ENCODE measurements at places on chromosomes 2 and 18.
A peak's percentile ranks its signal among the peaks of the same experiment; 100 is the strongest.

DNA sequence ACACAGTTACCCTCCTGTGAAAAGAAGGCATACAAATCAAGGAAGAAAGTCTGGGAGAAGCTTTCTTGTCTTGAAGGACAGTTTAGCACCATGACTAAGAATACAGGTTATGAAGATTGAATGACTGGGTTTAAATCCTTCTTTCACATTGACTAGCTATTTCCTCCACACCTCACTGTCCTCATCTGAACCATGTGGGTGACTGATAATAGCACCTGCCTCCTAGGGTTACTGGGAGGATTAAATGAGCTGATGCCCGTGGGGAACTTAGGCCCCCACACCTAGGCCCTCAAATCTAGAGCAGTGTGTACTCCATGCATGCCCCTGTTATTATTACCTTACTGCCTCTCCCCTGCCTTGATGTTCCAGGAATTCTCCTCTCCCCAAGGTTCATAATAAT is 202.9 kb downstream of the FBXO15 start:
- no peak for DNase-seq

DNA sequence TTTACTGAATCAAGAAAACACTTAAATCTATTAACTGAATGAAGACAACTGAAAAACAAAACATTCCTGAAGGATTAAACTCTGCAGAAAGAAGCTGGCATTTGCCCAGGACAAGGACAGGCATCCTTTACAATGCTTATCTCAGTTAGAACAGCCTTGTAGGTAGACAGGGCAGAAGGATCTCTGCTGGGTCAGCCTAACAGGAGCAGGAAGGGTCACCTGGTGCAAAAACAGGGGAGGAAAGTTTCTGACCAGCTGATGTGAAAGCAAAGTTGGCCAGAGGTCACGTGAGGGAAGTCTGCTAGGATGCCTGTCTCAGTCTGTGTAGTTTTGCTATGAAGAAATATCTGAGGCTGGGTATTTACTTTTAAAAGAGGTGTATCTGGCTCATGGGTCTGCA is 348.6 kb downstream of the ANAPC1 start:
- no peak for DNase-seq

DNA sequence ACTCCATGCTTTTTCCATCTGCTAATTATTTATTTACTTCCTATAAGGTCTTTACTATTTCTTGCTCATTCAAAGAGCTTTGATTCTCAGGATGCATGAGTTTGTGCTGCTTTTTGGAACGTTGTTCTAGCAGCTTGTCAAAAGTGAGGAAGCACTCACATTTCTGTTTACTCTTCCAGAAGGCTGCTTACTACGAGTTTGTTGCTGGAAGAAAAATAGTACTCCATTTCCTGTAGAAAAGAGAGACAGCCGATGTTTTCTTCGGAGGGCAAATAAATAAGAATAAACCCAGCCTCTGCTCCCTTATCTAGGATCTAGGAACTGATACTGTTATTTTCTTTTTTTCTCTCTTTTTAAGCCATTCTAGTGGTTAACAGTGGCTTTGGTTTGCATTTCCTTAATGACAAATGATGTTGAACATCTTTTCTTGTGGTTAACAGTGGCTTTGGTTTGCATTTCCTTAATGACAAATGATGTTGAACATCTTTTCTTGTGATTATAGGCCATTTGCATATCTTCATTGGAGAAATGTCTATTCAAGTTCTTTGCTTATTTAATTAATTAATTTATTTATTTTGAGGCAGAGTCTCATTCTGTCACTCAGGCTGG is 20.5 kb downstream of the CYP27A1 start:
- no peak for DNase-seq

DNA sequence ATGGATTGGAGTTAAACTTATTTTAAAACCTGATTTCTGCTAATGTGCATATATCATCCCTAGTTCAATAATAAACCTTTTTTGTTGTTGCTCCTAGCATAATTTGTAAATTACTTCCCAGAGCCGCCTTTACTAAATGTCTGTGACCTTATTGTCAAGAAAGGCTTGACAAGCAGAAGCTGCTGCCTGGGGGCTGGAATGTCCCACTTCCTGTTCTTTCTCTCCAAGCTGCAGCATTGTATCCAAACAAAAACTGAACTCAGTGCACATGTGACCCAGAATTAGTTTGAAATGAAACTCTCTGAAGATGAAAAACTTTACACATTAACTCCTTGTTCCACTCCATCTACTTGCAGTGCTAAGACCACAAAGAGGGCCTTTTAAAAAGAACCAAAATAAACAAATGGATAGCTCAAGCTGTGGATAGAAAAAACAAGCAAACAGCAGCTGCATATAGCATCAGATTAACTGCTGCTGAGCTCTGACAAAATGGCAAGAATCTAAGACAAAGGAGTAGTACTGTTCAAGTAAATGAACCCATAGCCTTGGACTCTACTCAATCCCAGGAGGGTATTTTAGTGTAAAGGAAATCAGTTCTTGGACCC is 99.8 kb upstream of the NEUROD1 start:
- no peak for DNase-seq

DNA sequence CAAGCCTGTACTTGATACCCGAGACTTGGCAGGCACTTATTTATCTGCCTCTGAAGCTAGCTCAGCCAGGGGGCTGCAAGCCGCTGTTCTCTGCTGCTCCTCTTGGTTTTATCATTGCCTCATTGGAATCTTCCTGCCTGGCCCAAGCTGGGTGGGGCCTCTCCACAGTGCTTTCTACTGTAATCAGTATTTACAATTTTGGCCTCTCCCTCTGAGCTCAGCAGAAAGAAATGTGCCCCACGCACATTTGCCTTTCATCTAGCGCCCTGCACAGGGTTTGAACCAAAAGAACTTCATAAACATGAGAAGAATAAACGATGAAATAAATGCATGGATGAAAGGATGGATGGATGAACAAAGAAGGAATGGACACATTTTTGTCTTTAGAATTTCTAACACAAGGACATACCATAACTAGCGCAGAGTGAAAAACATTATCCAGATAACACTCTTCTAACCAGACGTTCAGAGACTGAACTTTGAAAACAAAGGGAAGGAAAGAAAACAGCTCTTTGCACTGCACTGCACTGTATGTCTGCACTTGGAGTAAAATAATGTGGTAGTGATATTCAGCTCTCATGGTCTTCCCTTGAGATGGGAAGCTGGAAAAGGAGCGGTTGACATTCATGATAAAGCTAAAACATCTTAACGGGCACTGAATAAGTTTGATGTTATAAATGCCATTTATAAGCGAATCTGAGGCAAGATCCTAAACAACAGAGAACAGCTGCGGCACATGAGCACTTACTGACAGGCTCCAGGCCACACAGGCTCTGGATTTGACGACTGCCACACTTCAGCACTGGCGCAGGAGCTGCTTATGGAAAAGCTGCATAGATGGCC is 86.8 kb upstream of the SP3 start:
- DNase-seq: no peak

GRCh38 chr2:168256448-168256847 is 9.1 kb upstream of the STK39 start:
- DNase-seq: no peak

DNA sequence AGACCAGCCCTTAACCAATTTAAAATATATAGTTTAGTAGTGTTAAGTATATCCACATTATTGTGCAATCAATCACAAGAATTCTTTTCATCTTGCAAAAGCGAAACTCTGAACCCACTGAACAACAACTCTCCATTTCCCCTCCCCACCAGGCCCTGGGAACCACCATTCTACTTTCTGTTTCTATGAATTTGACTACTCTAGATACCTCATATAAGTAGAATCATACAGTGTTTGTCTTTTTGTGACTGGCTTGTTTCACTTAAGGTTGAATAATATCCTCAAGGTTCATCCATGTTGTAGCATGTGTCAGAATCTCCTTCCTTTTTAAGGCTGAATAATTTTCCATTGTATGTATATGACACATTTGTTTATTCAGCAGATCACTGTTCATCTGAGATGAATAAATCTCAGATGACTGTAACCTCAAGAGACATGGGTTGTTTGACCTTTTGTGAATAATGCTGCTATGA is 8.1 kb upstream of the SOS1 start:
- peak; percentile 35 for DNase-seq

DNA sequence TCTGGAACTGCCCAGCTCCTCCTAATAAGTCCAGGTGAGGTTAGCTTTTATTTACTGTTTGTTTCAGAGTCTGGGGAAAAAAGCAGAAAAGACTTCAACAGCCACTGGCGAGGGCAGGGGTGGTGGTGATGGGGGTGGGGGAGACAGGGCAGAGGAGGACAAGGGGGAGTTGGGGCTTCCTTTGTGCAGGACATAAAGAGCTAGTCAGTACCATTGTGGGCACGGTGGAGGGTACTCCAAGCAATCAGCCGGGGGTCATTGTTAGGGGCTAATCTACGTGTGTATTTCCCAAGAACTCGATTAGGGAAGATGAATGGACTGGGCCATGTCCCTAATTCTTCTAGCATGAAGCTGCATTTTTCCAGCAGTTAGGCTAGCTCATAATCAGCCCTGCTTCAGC is 2.8 kb upstream of the RAX start:
- no peak for DNase-seq

GRCh38 chr2:119062179-119062578 is 96.4 kb downstream of the C1QL2 start:
- no peak for DNase-seq

DNA sequence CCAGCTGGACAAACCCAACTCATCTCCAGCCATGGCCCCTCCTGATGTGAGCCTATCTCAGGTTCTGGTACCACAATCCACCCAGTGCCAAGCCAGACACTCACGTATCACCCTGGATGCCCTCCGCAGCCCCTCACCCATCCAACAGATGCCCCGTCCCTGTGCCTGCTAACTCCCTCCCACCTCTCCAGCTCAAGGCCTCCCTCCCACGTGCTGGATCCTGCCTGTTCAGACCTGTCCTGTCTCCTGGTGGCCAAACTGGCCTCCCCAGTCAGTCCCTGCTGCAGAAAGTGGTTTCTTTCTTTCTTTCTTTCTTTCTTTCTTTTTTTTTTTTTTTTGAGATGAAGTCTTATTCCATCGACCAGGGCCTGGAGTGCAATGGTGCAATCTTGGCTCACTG is 86.2 kb downstream of the RRM2 start:
- DNase-seq: no peak

GRCh38 chr2:141348481-141348880 is 782.3 kb downstream of the LRP1B start:
- DNase-seq: no peak

- DNase-seq: no peak
Observed at GRCh38 chr2:233845301-233846060, 8.9 kb downstream of the HJURP start.

DNA sequence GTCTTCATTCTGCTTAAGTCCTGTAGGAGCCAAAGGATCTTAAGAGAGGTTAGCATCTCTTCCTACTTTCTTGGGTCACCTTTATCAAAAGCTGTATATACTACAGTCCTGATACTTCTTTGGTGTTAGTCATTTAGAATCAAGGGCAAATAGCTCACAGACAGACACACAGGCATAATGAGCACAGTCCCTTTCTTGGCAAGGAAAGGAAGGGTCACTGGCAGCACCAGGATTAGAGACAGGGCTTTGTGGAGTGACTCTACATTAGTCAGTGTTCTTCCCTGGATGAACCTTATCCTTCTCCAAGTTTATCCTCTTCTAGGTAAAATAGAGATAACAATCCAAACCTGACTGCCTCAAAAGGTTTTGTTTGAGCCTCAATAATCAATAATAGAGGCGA is 40.0 kb upstream of the NCKAP5 start:
- no peak for DNase-seq

- no peak for DNase-seq
Observed at GRCh38 chr2:103135679-103136078, 373.8 kb downstream of the TMEM182 start.

- no peak for DNase-seq
Observed at GRCh38 chr2:110682872-110683271, 5.0 kb upstream of the BUB1 start.

GRCh38 chr18:13377496-13377895 is 158.9 kb downstream of the LDLRAD4 start:
- no peak for DNase-seq

- no peak for DNase-seq
Observed at GRCh38 chr2:201130524-201131186, 14.7 kb downstream of the CFLAR start.

DNA sequence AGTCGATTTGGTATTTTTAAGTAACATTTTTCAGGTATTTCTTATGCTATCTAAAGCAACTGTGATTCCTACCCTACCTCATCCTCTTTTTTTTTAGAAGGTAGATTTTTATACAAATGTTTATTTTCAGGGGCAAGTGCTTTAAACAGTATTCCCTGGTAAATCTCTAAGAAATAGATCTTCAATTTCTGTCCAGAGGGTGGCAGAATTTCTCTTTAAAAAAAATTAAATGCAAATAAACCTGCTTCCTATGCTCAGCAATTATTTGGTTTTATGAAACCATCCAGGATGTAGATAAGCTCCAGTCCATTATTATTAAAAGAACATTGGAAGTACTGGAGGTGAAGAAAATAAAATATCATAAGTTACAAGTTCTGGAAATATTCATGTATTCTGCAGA is 191.9 kb downstream of the MYO3B start:
- no peak for DNase-seq

DNA sequence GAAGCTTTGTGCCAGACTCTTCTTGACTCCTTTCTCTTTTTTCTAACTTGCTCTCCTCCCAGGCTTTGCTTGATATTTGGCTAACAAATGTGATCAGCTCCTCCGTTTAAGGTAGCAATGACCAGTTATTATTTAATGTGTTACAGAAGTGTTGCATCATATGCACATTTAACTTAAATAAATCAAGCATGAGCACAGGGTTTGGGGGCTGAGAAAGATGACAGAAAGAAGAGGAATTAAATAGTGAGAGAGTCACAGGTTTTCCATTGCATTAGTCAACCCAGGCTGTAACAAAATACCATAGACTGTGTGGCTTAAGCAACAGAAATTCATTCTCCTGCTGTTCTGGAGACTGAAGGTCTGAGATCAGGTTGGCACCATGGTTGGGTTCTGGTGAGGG is 343.8 kb downstream of the RPRM start:
- no peak for DNase-seq

DNA sequence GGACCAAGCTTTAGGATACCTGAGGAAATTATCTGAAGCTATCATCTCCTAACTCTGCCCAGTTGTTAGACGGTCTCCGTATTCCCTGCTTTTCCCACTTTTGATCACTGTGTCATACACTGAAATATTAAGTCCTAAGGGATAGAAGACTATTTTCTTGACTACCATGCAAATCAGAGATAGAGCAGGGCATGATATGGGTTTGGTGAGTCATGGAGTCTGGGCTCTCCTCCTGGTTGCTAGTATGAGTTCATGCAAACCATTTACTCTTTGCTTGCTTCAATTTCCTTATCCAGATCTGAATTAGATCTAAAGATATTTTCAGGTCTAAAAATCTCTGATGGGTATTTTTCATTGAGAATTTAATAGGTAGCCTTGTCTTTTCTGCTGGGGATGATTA is 55.0 kb downstream of the EHBP1 start:
- no peak for DNase-seq

DNA sequence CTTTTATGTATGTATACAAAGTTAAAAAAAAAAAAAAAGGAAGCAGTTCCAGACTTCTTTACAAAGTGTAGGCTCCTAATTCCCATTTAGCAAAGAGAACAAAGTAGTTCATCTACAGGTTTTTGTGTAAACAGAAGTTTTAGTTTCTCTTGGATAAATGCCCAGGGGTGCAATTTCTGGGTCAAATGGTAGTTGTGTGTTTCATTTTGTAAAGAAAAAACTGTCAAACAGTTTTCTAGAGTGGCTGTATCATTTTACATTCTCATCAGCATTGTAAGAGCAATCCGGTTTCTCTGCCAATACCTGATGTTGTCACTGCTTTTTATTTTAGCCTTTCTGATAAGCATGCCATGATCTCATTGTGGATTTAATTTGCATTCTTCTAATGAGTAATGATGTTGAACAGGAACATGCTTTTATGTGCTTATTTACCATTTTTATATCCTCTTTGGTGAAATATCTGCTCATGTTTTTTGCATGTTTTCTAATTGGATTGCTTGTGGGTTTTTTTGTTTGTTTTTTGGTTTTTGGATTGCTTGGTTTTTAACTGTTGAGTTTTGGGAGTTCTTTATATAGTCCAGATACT is 16.6 kb upstream of the PSME4 start:
- DNase-seq: no peak
